NCI-H524 (cell line): ENCODE measurements at places on chromosomes 3 and 15.

DNA sequence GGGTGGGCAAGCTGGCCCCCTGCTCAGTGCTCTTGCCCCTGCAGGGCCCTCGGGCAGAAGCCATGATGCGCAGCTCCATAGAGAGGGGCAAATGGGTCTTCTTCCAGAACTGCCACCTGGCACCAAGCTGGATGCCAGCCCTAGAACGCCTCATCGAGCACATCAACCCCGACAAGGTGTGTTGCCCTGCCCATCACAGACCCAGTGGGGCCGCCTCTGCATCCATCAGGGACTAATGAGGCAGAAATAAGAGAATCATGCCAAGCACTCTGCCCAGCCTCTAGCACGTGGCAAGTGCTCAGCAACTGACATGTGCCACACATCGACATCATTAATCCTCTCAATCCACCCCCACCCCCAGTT lies 49.4 kb downstream of the SEMA3G start:
- DNase-seq: no peak

GRCh38 chr15:71392861-71393283 lies 277.6 kb downstream of the THSD4 start:
- no peak for DNase-seq

DNA sequence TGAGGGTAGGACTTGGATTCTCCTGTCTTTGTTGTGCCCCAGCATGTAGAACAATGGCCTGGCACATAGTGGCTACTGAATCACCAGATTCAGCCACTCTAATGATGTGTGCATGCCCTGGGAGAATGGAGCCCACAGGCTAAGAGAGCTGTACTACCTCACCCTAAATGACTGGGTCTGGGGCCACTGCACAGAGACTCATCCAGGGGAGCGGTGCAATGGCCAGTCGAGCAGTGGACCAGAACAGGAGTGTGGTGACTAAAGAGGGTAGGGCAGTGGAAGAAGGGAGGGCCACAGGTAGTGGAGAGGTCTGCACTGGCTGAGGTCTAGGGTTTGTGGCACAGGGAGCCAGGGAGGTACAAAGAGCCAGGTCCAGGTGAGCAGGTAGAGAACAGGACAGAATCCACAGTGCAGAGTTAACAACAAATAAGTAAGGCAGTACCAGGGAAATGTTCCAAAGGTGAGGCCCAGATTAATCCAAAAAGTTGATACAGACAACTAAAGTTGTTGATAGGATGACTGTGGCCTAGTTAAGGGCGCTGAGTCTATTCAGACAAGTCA lies 142.7 kb upstream of the ATP11B start:
- no peak for DNase-seq

GRCh38 chr15:74835312-74835823 lies 7.6 kb downstream of the ULK3 start:
- peak; percentile 91 for DNase-seq

DNA sequence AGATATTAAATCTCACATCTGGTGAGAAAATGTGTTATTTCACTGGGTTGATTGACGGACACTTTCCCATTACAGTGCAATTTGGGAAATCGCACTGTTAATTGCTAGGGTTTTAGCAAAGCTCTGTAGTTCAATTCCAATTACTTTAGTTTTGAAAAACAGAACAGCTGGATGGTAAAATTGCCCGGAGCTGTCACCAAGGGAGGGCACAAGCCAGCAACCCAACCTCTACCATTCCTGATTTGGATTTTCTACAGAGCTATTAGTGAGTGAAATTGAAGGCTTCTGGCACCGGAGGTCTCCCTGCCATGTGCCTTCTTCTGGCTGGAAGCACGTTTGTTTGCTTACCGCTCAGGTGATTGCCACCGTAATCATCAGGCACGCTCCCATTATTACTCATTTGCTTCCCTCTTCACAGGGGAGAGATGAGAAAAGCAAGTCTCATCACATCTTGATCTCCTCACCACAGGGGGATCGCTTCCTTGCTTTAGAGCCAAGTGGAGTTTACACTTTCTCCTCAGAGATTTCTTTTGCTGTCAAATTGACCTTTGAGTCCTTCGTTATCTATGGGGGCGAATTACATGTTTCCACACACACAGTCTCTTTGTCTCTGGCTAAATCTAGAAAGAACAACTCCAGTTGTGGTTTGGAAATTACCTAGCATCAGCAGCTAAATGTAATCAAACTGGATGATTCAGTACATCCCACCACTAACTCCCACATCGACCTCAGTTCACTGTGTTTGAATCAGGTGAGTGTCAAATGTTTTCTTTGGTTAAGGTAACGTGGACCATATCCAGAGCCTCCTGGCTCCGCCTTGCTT lies 421.7 kb upstream of the GOLIM4 start:
- no peak for DNase-seq

- DNase-seq: peak; percentile 79
Observed at GRCh38 chr15:36428102-36428845, 151.2 kb upstream of the CDIN1 start.

DNA sequence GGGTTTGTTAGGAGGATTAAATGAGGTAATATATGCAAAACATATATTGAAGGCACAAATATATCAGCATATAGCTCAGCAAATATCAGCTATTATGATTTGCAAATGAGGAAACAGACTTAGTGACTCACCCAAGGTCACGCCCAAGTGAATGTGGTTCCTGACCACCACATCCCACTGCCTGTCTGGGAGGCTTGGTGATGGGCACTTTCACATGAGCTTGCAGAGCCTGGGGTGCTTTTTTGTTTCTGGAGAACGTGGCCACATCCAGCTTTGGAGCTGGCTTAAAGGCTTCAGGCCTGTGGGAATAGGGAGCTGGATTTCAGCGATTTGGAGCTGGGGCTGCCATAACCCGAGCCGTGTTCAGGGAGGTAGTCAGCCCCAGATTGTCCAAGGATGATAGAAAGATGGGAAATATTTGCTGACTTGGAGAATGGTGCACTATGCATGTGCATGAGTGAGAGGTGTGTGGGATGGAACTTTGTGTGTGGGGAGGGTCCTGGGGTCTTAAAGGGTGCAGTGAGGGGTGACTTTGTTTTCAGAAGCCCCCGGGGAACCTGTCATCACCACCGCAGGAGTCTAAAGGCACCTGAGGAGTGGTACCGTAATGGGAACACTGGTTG lies 12.0 kb upstream of the FGD5 start:
- no peak for DNase-seq

DNA sequence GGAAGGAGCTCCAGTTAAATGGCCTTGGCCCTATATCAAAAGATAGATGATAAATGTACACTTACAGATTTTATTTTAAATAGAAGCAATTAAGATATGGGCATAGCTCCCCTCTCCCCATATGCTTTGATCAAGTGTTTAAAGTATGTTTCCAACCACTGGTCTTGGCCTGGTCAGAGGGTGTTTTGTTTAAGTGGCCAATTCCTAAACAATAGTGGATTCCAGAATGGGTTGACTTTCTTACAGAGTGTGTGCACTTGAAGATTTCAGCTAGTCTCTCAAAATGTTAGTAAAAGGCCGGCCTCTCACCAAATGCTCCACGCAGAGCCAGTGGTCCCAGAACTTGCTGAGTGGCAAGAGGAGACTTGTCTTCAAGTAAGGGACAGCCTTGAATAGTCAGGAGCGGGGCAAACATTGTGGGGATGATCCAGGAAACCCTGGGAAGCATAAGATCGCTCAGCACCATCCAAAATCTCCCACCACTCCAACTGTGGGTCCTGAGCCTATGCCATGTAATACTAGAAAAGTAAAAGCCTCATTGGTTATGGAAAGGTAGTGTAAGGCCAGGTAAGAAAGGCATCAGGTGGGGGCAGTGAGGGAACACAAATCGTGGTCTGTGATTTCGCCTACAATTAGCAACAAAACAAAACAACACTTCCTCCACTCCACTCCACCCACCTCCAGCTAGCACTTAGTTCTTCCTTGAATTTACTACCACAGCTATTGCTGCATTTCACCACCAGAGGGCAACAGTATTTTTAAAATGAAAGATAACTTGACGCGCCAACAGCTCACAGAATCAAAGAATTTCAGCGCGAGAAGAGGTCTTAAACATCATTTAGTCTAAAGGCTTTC lies 4.8 kb downstream of the RARRES1 start:
- peak; percentile 61 for DNase-seq

GRCh38 chr3:8517487-8517886 lies 15.9 kb downstream of the LMCD1 start:
- no peak for DNase-seq

- DNase-seq: no peak
Observed at GRCh38 chr3:16583551-16583950, 21.7 kb downstream of the DAZL start.

DNA sequence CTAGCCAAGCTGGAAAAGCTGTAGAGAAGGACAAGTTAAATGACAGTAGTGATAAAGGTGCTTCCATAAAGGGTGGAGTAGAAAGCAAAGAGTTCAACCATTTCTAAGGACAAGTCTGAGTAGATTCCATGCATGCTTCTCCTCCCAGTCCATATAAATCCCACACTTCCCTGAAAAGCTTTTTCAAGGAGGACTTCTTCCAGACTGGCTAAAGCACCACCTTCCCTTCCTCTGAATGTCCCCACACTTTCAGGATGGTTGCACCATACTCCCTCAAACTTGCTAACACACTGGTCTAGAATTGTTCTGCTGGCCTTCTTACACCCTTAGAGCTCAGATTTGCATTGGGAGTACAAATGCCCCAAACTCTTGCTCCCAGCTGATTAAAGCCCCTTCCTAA lies 40.9 kb downstream of the FBN1 start:
- DNase-seq: no peak

DNA sequence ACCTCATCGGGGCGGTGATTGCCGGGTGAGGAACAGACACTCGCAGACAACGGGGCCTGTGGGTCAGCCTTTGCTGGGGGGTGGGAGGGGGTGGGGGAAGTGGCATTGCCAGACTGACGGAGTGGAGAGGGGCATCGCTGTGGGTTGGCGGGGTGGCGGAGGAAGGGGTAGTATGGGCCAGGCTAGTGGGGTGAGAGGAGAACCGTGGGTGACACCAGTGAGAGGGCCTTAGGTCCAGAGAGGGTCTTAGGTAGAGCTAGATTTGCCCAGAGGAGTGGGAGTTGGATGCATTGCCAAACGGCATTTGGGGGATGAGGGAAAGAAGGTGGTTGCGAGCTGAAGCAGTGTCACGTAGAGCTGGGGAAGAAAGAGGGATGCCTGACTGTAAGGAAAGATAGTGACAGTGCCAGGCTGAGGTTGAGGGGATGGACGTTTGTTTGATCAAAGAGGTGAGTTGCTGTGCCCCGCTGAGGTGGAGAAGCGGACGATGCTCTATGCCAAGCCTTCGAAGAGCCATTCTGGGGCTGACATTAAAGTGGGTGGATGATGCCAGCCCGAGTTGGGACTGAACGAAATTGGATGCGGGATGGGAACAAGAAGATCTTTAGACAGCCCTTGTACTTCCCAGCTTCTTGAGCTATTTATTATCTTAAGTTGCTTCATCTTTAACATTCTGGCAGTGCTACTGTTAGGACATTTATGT lies 572 bp downstream of the DNAJB11 start:
- no peak for DNase-seq

DNA sequence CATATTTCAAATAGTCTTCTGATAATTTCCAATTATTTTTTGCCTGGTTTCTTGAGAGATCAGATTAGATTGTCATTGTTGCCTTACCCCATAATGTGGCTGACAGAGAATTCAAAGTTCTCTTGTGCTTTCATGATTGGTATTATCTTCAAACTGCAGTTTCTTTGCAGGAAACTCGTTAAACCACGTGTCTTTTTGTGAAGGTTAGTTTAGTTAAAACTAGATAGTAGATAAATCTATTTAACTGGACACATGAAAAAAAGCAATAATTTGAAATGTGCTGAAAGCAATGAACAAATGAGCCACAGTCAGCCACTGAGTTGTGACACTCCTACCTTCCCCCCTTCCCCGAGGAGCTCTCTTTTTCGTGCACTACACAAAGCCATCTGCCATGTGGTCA lies 327.5 kb upstream of the UMPS start:
- peak; percentile 11 for DNase-seq

DNA sequence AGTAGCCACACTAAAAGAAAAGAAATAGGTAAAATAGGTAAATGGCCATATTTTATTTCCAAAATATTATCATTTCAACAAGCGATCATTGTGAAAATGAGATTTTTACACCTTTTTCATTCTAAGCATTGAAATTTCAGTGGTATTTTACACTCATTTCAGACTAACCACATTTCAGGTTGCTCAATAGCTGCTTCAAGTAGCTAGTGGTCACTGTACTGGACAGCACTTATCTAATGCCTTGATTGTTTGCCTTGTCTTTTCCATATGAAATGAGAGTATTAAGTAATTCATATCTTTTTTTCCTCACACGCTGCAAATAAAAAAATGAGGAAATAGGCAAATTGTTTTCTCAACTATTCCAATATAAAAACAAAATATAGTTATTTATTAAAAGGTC lies 332.8 kb downstream of the NLGN1 start:
- DNase-seq: no peak

DNA sequence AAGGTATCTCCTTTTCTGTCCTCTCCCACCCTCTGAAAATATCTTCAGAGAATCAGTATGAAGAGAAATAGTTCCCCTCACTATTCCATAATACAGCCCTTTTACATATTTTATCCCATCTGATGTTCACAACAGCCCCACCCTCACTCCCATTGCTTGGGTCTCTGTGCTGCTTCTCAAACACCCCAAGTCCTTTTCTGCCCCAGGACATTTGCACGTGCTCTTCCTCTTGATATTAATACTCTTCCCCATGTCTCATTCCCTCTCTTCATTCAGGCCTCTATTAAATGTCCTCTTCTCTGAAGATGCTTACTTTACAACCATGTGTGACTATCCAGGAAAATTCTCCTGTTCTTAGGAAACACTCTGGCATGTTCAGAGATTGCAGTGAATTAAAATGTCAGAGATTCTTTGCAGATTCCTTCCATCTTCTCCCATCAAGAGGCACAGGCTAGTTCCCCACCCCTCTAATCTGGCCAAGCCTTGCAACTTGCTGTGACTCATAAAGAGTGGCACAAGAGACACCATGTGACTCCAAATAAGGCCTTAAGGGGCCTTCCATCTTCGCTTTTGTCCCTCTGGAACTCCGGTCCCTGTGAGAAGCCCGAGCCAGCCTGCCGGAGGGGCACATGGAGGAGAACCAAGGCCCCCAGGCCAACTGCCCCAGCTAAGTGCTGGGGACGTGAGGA lies 128.5 kb downstream of the CHSY1 start:
- DNase-seq: no peak

GRCh38 chr3:52090933-52091468 lies 34.6 kb upstream of the DUSP7 start:
- no peak for DNase-seq

GRCh38 chr3:112582244-112582874 lies 20.5 kb downstream of the SLC35A5 start:
- peak; percentile 51 for DNase-seq

DNA sequence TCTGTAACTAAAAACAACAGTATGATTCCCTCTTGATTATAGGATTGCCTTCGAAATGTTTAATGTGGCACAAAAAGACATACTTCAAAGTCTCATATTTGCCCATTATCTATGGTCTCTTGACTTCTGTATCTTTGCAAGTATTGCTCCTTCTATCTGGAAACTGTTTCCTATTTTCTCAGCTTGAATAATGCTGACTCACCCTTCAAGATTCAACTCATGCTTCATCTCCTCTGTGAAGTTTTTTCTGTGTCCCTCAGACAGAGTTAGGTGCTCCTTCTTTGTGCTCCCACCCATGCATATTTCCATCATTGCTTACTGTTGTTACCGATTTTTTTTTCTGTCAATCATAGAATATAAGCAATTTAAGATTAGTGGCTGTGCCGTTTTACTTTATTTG lies 192.8 kb upstream of the ROBO1 start:
- no peak for DNase-seq
